Tongue (tissue), 3 donors: ENCODE measurements at places on chromosomes 5 and 9. TPM values are rescaled to one million over a fixed set of nuclear protein-coding genes. Genes with fewer than 3 reads are reported as not detected.

TAS2R1 gene
- not detected for total RNA-seq

TMEM232 gene
- total RNA-seq = 3.8 TPM

- no peak for DNase-seq
Measured at GRCh38 chr5:53512539-53512938, 32.1 kb downstream of the FST start.

SEMA4D gene
- total RNA-seq = 35.8 TPM

CBY3 gene
- total RNA-seq = not detected

OXCT1 gene
- 25.8 TPM for total RNA-seq

GKAP1 gene
- total RNA-seq = 14.9 TPM

DNA sequence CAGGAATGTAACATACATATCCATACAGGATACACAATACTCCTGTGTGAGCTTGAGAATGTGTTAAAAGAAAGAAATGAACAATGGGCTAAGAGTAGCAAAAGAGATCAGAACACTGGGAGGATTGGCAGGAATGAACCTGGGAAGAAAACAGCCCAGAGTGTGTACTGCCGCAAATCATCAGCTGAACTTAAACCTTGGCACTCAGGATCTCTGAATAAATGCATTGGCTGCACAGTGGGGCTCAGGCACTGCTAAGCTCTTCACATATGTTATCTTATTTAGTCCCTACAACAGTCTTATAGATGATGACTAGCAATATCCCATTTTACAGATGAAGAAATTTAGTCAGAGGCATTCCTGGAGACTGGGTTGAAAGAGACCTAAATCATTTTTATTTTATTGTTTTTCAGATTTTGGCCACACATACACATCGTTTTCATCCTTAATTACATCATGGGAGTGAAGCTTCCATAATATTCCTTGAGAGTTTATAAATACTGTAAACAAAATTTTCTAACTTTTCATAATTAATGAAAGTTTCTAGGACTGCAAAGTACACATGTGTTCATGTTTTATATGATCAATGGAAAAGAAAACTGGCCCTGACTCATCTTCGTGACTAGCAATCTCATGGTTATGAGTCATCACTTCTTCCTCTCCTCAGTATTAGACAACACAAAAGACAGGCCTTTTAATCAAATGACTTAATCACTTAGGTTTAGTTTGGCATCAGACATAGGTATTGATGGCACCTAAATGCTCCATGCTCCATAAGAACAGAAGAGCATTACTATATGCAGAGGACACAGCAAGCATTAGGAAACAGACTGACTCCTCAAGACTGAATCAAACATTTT lies 59.2 kb downstream of the CDH18 start:
- no peak for DNase-seq

ANKRD34B gene
- not detected for total RNA-seq

ROPN1L gene
- 0.41 TPM for total RNA-seq

GRCh38 chr9:123102375-123103113 lies 69.1 kb downstream of the GPR21 start:
- DNase-seq = no peak

DNA sequence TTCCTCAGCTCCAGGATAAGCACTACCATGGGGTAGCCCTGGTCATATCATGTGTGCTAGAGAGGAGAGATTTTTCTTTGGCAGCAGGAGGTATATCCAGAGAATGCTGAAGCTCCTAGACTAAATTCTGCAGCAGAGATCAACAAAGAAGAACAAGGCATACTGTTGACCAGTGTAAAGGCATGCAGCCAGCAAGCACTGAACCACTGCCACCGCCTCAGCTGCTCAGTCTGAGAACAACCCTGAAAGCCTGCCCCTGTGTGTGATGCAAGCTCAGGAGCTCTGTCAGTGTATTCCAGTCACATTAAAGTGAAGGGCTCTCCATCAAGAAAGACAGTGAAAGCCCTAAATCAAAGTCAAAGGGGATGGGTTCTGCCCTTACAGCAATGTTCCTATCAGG lies 439.5 kb upstream of the CD180 start:
- DNase-seq = no peak

DNA sequence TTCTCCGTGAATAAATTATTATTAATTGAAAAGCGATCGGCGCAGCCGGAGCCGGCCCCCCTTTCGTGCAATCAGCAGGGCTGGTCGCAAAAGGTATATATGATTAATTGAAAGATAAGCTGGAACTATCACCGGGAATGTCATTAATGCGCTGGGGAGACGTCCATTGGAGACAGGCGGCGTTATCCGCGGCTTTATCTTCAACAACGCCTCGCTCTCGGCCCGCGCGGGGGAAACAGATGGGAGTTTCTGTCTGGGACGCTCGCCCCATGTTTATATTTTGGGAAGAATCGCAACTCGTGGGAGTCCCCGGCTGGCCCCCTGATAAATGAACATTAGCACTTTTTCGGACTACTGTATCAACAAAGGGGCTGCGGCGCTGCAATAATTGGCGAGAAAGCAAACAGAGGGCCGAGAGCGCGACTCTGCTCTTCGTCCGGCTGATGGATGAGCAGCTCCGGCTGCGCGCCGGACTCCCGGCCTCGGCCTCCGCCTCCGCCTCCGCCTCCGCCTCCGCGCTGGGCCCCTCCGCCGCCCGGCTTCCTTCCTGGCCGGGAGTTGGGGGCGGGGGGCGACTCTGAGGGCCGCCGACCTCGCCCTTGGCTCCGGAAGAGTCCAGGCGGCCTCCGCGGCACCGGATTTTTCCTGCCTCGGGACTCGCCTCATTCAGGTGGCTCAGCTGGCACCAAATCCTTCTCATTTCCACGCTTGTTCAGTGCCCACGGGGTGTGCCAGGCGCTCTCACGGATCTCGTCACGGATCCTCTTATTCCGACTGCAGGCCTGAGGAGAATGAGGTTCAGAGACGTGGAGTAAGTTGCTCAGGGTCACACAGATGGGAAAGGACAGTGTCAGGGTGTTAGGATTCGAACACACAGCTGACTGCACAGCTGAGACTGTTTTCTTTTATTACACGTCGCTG lies 3.6 kb upstream of the NKX2-5 start:
- DNase-seq = peak; percentile 62

DNA sequence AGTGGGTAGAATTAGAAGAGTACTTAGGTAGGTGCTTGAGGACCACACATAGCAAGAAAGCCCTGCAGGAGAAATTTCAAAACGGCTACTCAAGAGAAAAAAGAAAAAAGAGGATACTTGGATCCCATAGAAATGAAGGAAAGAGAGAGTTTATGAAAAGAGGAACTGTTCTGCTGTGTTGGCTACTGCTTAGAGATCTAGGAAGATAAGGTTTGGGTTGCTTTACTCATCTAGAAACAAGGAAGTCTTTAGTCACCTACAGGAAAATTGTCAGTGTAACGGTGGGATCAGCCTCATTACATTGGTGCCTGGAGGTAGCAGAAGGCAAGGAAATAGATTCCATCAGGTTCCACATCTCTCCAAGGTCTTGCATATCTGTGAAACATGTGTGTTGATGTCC lies 14.8 kb upstream of the C5orf46 start:
- no peak for DNase-seq

ATP6V1G1 gene
- 130 TPM for total RNA-seq

DNA sequence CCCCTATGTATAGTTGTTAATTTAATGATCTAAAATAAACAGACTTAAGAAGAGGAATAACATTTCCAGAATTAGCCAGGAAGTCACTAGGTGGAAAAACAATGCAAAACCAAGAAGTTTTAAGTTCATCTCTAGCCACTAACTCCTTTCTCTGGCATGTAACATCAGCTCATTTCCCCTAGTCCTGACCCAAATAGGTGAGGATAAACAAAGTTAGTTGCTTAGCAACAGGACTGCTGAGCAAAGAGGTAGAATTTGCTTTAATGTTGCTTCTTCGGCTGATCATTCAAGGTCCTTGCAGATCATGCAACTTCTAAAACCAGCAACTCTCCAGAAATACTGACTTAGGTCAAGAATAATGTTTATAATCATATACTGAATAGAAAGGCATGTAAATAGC lies 675.8 kb downstream of the CETN3 start:
- DNase-seq = no peak

- DNase-seq = no peak
Measured at GRCh38 chr5:4419281-4419680, 720.8 kb upstream of the ADAMTS16 start.

KCNV2 gene
- not detected for total RNA-seq

CEL gene
- 0.41 TPM for total RNA-seq
